ENCODE measurements at places on chromosomes 16 and 17.

GRCh38 chr17:64459284-64459747, 10.4 kb downstream of the MILR1 start:
- DNase-seq = no peak

GRCh38 chr17:81402981-81403467, 7.8 kb downstream of the BAHCC1 start:
- no peak for DNase-seq

DNA sequence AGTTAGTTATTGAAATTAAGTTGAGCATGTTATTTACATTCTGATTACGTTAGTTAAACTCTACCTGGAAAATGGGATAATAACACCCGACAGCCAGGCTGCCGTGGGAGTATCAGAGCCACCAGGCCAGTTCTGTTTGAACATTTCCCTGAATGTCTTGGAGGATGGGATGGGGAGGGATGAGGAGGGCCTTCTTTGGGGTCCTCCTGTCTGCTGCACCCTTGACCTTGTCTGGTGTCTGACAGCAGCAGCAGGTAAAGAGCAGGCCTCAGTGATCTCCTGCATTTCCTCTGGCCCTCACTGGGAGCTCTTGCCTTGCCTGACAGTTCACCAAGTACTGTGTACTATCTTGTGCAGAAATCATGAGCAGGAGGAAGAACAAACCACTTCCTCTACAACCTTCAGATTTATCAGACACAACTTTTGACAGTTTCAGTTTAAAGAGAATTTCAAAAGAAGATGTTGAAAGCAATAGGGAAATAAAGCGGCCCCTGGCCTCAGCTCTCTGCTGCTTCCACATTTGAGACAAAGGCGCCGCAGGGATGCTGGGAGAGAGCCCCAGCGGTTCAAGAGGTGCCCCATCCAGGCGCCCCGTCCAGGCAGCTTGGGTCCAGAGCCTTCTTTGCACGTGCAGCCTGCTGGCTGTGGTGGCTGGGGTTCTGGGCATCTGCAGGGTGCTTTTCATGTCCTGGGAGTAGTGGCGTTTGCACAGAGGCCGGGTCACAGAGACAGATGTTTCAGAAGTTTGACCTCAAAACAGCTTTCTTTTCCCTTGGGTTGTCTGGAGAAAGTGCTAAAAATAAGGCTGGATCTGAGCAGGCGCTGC, 25.3 kb downstream of the CMIP start:
- DNase-seq = no peak

DNA sequence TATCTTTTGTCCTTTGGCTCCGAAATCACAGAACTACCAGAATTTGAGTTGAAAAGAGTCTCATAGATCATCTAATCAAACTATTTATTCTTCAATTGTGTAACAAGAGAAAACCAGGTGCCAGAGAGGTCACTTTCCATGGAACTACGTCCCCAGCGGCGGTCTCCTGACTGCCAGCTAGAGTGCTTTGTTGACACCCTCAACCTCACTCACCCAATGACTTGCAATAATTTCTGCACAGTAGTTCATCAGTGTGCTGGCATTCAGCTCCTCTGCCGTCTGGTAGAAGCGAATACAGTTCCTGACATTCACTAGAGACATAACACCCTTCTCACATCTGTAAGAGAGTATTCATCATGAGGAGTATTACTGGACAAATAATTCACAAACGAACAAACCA, 54.2 kb downstream of the ANKFY1 start:
- no peak for DNase-seq

DNA sequence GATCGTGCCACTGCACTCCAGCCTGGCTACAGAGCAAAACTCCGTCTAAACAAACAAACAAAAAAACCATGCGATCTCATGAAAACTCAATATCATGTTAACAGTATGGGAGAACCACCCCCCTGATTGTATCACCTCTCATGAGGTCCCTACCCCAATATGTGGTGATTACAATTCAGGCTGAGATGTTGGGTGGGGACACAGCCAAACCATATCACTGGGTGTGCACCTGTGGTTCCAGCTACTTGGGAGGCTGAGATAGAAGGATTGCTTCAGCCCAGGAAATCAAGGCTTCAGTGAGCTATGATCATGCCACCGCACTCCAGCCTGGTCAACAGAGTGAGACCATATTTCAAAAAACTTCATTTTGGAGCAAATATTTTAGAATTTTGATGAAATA, 1094.7 kb upstream of the CDH8 start:
- DNase-seq = no peak

DNA sequence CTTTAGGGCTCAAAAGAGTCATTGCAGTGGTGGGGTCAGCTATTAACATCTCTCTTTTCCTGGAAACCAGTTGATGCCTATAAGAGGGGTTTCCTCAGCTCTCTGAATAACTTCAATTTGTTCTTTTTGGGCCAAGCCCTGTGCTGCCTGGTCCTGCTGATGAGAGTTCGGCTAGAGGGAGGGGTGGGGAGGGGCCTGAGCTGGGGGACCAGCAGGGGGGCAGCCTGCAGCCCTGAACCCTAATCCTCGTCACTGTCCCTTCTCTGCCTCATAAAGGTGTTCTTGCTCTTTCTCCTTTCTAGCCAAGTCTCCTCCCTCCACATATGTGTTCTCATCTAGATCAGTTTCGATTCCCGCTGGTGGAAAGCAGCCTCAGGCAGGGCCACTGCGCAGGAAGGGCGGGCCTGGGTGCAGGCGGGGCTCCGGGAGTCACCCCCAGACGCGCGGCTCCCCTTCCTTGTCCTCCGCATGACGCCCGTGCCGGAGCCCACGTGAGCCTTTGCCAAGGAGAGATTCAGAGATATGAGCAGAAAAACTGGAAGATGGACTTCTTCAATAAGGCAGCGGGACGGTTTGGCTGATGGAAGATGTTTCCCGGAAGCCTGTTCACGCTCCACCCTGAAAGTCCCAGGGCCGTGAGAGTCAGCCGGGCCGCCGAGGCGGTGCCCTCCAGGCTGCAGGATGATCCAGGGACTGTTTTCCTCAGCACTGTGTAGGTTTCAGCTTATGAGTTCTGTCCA, 15.0 kb upstream of the RHOT1 start:
- DNase-seq = peak; percentile 79

DNA sequence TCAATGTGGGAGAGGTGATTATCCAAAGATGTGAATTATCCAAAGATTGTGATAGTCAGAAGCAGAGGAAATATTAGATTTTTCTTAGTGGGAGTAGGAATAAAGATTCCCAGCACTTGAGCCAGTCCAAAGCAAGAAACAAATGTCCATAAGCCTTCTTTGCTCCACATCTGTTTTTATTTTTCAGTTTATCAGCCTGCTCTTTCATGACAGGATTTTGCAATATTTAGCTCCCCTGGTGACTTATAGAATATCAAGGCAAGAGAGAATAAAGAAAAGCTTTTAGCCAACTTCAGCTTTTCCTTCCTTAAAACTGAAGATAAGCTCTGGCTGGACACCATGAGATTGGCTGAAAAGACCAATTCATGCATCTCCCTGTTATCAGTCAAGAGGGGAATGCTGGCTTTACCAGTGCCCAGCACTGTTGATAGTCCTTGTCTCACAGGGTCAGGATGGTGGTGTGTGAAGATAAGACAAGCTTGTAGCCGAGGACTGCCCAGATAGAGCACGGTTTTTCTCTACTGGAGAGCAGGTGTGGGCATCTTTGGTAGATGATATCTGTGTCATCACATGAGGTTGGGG, 706.5 kb downstream of the KCNJ2 start:
- DNase-seq = no peak
